Activated CD4-positive, alpha-beta T cell treated with anti-CD3 and anti-CD28 coated beads, Interleukin-2, amount 50 U/mL, for 24 hours (primary cell): ENCODE measurements at places on chromosomes 12 and 14.

DNA sequence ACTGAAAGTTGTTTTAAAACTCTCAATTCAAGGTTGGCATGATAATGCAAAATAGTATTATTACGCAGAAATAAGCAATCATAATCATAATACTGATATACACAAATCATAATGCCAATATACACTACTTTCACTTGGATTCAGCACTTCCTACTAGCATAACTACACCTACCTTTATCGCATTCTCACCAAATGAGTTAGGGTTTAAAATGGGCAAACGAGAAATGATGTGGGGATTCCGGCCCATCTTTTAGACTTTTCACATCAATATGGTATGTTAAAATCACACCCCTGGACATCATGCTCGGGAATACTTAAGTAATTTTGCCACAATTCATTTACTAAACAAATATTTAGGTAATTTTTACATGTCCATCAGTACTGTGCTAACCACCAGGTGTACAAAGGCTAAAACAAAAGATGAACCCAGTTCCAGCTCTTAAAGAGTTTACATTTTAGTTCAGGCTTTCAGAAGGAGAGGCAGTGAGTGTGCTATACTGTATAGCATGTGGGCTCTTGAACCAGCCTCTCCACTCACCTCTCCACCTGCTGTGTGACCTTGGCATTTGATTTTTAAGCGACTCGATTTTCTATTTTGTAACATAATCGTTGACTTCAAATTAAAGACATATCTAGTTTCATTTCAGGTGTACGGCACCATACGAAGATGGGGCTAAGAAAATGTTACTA lies 1.1 kb upstream of the USP15 start:
- DNase-seq = no peak

GRCh38 chr12:106308611-106309010 lies 6.1 kb downstream of the TCP11L2 start:
- DNase-seq = no peak

GRCh38 chr12:81231574-81232368 lies 153.9 kb downstream of the ACSS3 start:
- DNase-seq = no peak

DNA sequence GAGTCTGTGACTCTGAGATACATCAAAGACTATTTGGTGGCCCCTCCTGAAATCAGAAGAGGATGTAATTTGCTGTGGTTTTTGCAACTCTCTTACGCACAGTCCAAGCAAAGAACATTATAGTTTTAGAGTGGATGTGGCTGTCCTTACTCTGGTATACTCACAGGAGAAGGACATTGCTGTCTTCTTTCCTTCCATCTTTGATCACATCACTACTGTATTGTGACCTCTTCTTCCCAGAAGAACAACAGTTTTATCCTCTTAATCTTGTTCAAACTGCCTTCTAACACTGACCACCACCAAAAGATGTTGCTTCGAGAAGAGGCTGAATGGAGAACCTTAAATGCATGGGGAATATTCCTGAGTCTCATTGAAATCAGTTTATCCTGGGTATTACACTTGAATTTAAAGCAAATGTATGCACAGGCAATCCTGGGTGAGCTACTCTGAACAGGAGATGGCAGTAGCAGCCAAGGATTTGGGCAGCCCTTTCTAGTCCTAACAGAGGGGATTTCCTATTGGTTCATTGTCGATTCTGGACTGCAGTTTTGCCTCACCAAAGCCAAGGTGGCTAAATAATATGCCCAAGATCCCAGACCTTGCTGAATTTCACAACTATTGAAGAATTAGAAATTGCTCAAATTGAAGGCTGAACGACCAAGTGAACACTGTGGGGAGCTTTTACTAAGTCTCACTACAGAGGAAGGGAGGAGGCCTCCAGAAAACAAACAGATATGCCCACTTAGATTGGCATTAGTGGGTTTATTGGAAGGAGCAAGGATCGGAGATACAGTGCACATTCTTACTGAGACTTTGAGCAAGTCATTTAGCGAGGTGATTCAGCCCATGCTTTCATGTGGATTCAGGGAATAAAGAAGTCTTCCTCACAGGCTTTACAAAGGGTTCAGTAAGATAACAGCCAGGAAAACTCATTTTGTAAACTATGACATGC lies 282.8 kb downstream of the PAWR start:
- no peak for DNase-seq
